Skin of body (tissue), 3 donors: ENCODE measurements at places on chromosomes 2 and 18. TPM values are rescaled to one million over a fixed set of nuclear protein-coding genes. Genes with fewer than 3 reads are reported as not detected.

DNA sequence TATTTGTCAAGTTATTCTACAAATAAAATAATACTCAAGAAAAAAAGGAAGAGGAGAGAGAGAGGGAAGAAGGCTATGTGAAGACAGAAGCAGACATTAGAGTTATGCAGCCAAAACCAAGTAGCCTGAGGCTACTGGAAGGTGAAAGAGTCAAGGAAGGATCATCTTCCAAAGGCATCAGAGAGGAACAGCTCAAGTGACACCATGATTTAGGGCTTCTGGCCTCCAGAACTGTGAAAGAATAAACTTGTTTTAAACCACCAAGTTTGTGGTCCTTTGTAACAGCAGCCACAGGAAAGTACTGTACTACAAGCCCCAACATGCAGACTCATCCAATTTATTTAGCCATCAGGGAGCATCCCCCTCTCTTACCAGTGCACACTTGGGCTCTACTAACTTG lies 788.5 kb upstream of the LRRTM1 start:
- DNase-seq = no peak

GRCh38 chr2:136783856-136784255 lies 18.5 kb downstream of the THSD7B start:
- DNase-seq = no peak

DNA sequence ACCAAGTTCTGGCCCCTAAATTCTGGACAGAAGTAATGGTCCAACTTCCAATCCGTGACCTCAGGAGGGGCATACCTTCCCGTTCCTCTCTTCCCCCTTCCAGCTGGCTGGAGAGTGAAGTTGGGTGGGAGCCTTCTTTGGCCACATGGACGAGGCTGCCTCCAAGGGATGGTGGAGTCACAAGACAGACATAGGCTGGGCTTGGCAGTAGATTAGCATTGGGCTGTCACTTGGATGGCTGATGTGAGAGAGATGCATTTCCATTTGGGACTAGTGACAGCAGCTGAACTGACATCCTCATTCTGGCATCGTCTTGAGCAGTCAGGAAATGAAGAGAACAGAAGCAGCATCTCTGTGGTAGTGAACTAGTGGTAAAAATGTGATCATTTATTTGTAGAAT lies 12.6 kb downstream of the NT5DC4 start:
- DNase-seq = no peak

PDCD1 gene
- 0.10 TPM for total RNA-seq

GRCh38 chr18:23085066-23085465 lies 50.2 kb upstream of the CABLES1 start:
- DNase-seq = no peak

GRCh38 chr2:30487603-30488002 lies 40.6 kb downstream of the LCLAT1 start:
- DNase-seq = no peak

DNA sequence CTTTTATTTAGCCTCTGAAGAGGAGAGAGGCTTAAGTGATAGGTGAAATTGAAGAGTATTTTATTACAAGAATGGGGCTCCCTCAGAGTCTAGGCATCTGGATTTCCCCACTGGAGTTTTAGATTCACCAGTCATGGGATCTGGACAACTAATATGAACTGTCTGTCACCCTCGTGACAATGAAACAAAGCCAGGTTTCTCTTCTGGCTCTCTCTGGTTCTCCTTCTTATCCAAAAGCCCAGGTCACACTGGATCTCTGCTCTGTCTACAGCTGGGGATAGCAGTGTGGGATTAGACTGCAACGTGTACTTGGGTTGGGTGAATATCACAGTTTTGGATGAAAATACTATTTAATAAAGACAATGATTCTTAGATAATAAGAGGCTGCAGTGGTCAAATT lies 31.2 kb downstream of the LHCGR start:
- no peak for DNase-seq

GRCh38 chr2:34030273-34030672 lies 431.2 kb upstream of the FAM98A start:
- no peak for DNase-seq

GRCh38 chr18:668260-668659 lies 10.8 kb downstream of the TYMS start:
- no peak for DNase-seq

DNA sequence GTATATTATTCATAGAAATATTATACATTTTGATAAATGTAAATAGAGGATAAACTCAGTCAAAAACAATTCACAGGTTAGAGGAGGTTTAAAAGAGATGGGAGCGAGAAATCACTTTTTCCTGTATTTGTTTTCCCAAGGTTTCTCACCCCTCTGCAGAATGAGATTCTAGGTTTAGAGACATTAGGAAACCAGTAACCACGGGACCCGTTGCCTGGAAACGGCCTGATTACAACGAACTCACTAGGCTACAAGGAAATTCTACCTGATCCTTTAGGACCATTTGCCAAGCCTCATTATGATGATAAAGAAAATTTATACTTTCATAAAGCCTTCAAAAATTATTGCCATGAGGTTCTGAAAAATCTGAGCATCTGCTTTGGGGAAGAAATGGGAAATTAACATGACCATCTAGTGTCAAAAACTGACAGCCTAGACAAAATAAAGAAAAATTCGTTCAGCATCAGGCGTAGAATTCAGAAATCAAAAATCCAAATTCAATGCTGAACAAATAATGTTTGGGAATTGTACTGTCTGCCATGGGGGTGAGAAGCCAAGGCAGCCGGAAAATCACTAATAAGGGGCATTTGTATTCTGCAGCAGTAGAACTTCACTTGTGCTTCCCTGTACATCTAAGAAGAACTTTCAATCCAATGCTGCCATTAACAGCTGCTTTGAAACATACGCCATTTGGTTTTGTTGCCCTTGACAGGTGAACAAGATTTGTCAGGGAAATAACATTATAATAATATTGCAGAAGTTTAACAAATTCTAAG lies 262.3 kb downstream of the NRXN1 start:
- no peak for DNase-seq
